ENCODE measurements at places on chromosomes 1 and 21.

GRCh38 chr1:46790446-46791101 is 8.3 kb upstream of the CYP4B1 start:
- no peak for DNase-seq

GRCh38 chr1:163959622-163960021 is 599.4 kb upstream of the PBX1 start:
- DNase-seq: no peak

DNA sequence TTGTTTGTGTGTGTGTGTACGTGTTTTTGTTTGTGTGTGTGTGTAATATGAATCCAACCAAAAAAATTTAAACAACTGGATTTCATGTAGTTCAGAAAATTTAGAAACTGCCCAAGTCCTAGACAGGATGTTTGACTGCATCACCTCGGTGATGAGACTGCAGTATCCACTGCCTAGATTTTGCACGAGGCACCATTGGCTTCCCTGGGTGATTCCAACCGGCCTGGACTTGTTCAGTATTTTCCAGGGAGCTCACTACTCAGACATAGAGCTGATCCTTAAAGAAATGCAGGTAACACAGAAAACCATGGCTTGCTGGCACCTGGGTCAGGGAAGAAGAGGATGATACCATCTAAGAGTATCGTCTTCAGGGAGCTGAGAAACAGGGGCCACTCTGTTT is 18.2 kb upstream of the KCNK2 start:
- DNase-seq: no peak

GRCh38 chr1:2644591-2645101 is 11.8 kb upstream of the MMEL1 start:
- no peak for DNase-seq

GRCh38 chr1:183043872-183044854 is 20.9 kb downstream of the LAMC1 start:
- no peak for DNase-seq

GRCh38 chr21:32256873-32257620 is 21.8 kb downstream of the MIS18A start:
- DNase-seq: no peak

DNA sequence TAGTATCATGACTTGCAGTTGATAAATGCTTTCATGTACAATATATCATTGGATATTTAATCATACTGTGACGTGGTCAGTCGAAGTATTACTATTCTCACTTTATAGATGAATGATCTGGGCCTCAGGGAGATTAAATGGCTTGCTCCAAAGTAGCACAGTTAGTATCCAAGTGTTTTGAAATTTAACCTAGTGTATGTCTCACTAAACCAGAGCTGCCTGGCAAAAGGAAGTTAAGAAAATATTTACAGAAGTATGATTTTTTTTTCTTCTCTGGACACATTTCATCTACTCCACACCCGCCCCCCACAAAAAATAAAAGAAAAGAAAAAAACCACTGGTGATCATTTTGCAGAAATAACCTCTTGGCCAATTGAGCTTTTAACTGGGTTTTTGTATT is 71.9 kb upstream of the CXADR start:
- DNase-seq: no peak

DNA sequence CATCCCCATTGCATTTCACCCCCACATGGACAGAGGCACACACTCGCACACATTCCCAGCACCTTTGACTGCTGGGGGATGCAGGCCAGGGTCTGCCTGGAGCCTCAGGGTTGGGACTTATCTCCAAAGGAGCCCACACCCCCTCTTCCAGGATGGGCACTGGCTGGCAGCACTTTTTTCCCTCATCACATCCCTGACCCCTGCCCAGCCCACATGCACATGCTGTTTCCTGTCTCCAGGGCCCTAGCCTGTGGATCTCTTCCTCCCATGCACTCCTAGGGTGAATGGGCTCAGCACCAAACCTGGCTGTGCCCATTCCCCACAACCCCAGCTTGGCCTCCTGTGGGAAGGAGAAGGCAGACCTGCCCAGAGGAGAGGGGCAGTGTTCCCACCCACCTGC is 59.3 kb downstream of the STUM start:
- DNase-seq: no peak

- no peak for DNase-seq
Observed at GRCh38 chr1:228339766-228340685, 66.6 kb downstream of the TRIM11 start.

GRCh38 chr1:204837440-204838084 is 33.1 kb upstream of the NFASC start:
- DNase-seq: no peak

DNA sequence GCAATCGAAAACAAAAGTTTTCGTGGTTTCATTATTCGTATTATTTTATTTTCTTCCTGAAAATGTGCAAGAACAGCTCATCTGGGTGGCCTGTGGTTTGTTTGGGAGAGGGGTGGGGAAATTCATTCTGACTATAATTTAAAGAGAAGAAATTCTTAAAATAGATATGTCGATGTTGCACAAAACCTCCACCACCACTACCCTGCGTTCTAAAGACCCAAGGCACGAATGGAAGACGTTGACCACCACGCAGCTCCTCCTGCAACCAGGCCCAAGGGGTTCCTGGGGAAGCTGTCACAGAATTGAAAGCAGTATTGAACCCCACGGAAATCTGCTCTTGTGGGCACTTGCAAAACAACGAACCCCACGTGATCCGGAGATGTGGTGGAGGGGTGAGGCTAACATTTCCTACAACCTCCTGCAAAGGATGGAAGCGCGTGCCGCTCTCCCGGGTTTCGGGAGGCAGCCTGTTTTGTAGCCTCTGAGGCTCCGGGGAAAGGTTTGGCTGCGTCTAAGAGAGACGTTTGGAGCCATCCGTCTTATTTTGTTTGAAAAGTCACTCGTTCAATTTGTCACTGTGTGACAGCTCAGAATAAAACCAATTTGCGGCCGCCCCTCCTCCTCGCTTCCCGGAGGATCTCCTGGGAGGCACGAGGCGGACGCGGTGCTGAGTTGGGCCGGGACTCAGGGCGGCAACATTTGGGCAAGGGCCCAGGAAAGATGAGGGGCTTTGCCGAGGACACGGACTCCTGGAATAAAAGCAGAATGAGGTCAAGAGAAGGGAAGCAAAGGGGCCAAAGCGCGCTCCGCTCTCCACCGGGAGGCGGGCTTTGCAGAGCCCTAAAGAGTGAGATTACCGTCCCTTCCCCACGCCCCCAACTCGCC is 810 bp upstream of the HLX start:
- no peak for DNase-seq

DNA sequence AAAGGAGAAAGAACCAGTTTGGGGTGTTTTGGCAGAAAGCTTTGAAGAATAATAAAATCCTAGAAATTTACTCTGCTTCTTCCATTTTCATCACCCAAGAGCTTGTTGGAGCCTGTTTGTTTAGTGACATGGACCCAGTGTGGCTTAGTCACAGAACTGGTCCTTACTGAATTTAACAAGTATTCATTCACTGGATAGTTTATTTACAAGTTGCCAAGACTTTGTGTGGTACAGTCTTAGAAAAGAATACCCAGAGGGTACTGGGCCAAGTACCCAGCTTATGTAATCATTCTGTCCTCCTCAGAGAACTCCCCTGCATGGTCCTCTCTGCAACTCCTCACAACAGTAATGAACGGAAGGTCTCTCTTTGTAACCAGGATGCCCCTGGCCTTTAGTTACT is 16.4 kb downstream of the RAB4A start:
- no peak for DNase-seq

- DNase-seq: no peak
Observed at GRCh38 chr1:173417563-173417962, 59.6 kb upstream of the PRDX6 start.

GRCh38 chr1:226126824-226127569 is 59.5 kb downstream of the ACBD3 start:
- DNase-seq: no peak

GRCh38 chr1:237282208-237282783 is 240.3 kb downstream of the RYR2 start:
- no peak for DNase-seq

GRCh38 chr21:43608225-43608624 is 51.1 kb downstream of the HSF2BP start:
- DNase-seq: no peak

GRCh38 chr21:40555021-40555528 is 291.9 kb downstream of the DSCAM start:
- DNase-seq: no peak

GRCh38 chr1:116262207-116262994 is 110.6 kb upstream of the ATP1A1 start:
- DNase-seq: no peak

- no peak for DNase-seq
Observed at GRCh38 chr21:45180246-45180599, 105.8 kb downstream of the ADARB1 start.

DNA sequence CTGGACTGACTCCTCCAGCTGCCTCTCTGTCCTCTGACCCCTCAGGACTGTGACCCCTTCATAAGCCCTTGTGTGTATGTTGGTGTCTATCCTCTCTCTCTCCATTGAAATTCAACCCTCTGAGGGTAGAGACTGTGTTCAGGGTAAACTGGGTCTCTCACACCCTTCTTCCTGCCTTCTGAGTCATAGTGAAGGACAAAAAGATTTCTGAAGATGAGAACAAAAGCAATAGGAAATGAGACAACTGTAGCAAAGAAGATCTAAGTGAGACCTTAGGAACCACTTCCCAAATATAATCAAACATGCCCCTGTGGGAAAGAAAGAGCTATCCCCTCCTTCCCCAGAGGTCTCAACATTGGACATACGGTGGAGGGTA is 16.9 kb downstream of the NUAK2 start:
- no peak for DNase-seq

DNA sequence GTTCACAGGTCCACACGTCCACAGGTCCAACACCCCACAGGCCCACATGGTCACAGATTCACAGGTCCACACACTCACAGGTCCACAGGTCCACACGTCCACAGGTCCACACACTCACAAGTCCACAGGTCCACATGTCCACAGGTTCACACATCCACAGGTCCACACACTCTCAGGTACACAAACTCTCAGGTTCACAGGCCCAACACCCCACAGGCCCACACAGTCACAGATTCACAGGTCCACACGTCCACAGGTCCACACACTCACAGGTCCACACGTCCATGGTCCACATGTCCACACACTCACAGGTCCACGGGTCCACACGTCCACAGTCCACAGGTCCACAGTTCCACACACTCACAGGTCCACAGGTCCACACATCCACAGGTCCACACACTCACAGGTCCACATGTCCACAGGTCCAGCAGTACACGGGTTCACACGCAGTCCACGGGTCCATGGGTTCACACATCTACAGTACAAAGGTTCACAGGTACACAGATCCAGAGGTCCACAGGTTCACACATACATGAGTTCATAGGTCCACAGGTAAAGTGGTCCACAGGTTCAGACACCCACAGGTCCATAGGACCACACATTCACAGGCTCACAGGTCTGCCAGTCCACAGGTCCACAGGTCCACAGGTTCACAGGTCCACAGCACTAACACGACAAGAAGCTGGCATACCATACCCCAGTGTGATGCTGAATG is 39.3 kb upstream of the COL6A2 start:
- no peak for DNase-seq

GRCh38 chr21:45552696-45553391 is 10.6 kb upstream of the SLC19A1 start:
- no peak for DNase-seq

- DNase-seq: no peak
Observed at GRCh38 chr1:230127105-230128054, 60.3 kb downstream of the GALNT2 start.

GRCh38 chr1:220631238-220631815 is 58.8 kb upstream of the C1orf115 start:
- DNase-seq: no peak

DNA sequence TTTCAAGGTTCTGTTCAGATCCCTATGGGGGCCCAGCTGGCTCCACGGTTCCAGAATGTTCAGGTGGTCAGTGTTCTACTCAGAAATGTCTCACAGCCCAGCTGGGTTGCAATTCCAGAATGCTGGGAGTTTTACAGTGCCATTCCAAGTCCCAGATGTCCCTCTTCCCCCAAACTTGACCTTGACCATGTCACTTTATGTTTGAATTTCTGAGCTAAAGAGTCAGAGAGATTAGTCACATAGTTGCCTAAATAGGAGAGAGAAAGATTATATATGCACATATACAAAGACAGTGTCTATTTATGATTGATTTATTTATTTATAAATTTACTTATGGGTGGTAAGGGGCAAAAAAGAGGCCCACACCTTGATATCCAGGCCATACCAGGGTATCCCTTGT is 2.5 kb downstream of the GPR3 start:
- DNase-seq: no peak

GRCh38 chr1:77925956-77926355 is 37.5 kb downstream of the NEXN start:
- DNase-seq: no peak

DNA sequence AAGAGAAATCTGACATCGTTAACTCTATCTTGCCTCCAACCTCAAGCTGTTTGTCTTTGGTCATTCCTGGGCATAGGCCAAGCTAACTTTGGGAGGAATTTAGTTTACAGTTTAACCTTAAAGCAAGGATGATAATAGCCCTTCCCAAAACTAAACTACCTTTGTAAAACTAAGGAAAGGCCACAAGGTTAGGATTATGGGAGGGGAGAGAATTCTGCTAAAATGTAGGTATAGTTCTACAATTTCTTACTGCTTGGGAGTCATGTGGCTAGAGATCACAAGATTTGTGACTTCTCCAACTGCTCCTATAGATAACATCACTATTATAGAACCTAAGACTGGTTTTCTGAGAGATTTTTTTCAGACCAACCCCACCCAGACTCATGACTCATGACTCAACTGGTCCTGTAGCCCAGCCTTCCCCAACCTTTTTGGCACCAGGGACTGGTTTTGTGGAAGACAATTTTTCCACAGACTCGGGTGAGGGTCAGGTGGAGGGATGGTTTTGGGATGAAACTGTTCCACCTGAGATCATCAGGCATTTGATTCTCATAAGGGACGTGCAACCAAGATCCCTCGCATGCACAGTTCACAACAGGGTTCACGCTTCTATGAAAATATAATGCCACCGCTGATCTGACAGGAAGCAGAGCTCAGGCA is 70.7 kb upstream of the MUTYH start:
- DNase-seq: no peak

GRCh38 chr1:60950224-60951063 is 131.9 kb upstream of the NFIA start:
- no peak for DNase-seq

DNA sequence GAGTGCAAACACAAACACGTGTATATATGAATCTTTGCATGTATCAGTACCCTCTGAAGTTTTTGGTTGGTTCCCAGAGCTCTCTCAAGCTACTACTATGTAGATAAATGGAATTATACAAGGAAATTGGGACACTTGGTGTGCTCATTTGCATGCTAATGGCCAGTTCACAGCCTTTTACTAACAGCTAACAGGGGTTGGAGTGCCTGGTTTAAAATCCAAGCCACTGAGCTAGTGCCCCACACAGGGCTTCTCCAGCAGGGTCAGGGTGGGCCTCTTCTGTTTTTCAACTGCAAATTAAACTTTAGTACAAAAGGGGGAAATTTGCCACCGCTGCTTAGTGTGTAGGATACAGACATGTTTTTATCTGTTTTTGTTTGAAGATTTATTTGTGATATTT is 121.0 kb downstream of the ATP5PO start:
- DNase-seq: no peak
